Hematopoietic multipotent progenitor cell treated with erythropoietin and hydrocortisone succinate and interleukin-3 and kit ligand, for 4 days (in vitro differentiated cells): ENCODE measurements at places on chromosomes 12 and 14.

DNA sequence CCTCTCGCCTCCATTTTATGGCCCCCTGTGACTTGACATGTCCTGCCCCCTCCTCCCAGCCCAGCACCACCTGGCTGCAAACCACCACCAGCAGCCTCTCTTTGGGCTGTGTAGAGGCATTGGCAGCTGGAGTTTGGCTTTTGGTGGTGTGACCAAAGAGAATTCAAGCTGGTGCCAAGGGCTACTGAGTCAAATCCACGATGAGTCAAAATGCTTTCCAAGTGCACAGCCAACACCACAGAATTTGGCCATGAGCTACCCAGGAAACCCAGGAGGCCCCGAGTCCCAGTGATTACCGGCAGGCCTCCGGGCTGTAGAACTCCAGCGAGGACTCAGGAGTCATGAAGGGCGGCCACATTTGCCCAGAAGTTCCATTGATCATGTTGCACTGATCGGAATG is 53.8 kb downstream of the SCARB1 start:
- no peak for DNase-seq

DNA sequence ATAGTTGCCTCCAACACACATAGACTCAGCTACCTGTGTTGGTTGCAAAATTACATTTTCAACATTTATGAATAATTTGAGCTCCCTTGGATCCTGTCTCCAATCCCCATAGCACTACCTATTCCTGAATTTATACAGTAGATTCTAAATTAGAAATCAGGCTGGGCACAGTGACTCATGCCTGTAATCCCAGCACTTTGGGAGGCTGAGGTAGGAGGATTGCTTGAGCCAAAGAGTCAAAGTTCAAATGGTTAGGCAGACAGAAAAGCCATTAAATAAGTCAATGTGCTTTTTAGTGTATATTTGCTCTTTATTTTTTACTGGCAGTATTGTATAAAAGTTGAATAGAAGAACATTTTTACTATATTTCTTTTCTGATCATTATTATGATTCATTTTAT is 24.9 kb upstream of the C2CD5 start:
- no peak for DNase-seq

- peak; percentile 81 for DNase-seq
Measured at GRCh38 chr14:74502236-74503019, 8.9 kb downstream of the ISCA2 start.

DNA sequence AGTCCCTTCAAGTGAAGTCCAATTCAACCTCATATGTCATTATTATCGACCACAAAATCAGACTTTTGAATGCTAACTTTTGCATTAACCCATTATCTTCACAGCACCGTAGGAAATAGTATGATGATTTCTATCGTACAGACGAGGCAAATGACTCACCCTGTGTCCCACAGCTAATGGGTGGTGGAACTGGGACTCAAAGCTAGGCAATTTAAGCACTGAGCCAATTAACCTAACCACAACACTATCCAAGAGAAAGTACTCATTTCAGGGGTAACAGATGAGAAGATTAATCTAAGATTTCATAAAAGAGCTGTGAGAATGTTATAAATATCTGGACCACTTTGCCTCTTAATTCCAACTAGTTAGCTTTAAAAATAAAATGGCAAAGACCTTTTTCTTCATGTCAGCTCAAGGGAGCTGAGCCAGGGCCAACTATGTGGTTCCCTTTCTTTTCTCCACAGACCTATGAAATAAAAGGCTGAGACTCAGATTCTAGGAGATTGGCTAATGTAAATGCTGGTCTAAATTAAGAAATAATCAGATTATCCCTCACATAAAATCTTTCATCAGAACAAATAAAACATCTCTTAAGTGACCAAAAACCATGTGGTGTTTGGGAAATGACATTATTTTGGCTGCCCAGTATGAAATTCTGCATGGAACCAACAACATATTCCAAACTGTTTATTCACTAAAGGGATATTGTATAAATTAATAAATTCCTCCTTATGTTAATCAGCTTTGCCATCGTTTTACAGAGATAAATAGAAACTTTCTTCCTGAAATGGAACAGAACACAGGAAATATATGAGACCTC is 4.9 kb downstream of the PTGER2 start:
- peak; percentile 73 for DNase-seq

DNA sequence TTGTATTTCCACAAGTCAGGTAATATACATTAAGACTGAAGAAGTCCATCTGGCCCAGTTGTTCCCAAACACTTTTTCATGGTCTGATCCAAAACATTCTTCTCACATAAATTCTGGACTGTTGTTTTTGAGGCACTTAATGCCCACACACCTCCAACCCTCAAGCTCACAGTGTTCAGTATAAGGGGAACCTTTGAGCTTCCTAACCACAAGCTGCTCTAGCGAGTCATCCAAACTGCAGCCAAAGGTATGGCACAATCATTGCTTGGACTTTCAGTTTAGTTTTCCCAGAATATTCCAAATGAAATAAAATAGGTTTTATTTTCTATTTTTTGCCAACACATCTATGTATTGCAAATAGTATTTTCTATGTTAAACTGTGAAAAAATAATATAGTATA is 103.0 kb downstream of the PUS7L start:
- DNase-seq = no peak

- no peak for DNase-seq
Measured at GRCh38 chr12:69396041-69396440, 36.5 kb downstream of the YEATS4 start.

- DNase-seq = no peak
Measured at GRCh38 chr12:57236201-57236924, 6.9 kb downstream of the SHMT2 start.
